ENCODE measurements at places on chromosomes 2 and 18. TPM values are rescaled to one million over a fixed set of nuclear protein-coding genes. Genes with fewer than 3 reads are reported as not detected.

GRCh38 chr2:56127463-56128152 is 56.2 kb upstream of the CCDC85A start:
- H3K36me3 ChIP-seq, result no peaks in the 10 kb centered on the region
- no peak for DNase-seq
- H3K27me3 ChIP-seq, result no peaks in the 10 kb centered on the region
- no peaks in the 10 kb centered on the region for H3K4me1 ChIP-seq
- no peak overlapping the region for H3K4me3 ChIP-seq
- no peak overlapping the region for H3K27ac ChIP-seq

DNA sequence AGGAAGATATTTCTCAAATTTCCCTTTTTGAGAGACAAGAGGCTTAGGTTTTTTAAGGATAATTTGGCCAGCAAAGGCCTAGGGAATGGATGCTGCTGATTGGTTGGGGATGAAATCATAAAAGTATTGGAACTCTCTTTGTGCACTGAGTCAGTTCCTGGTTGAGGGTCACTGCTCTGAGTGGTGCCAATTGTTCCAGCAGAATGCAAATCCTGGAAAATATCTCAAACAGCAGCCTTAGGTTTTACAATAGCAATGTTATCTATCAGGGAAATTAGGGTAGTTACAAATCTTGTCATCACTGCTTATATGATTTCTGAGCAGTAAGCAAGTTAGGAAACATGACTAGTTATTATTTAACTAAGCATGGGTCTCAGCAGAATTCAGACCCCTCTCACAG is 96.2 kb downstream of the RAD51AP2 start:
- H3K4me3 ChIP-seq, result no peak overlapping the region
- no peaks in the 10 kb centered on the region for H3K27me3 ChIP-seq
- DNase-seq, result no peak
- H3K36me3 ChIP-seq, result no peaks in the 10 kb centered on the region

DNA sequence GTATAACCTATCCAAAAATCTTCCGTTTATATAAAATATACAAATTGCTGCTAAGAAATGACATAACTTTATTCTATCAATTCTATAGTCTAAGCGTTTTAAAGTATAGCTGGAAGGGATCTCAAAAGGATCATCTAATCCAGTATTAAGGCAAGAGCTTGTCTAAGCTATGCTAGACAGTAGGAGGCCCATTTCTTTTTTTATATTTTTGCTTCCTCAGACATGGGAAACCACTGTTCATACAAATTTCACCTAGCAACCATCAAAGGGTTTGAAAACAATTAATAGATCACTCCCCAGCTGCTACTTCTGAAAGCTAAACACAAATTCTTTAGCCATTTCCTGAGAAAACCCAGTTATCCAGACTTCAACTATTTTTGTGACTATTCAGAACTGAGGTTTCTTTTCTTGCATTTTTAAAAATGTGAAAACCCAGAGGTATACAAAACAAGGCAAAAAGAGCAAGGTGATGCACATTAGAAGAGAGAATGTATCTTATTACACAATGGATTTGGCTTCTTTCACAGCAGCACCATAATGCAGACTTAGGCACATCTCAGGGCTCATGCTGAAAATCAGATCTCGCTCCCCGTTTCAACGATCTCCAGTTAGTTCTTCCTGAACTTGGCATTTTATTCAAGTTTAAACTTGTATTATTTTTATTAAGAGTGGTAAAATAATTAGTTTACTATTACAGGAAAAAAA is 274.4 kb downstream of the LRP1B start:
- H3K27me3 ChIP-seq, result no peaks in the 10 kb centered on the region
- no peak overlapping the region for H3K4me3 ChIP-seq
- H3K4me1 ChIP-seq, result no peaks in the 10 kb centered on the region
- no peaks in the 10 kb centered on the region for H3K36me3 ChIP-seq
- no peak overlapping the region for H3K27ac ChIP-seq

- H3K4me3 ChIP-seq, result no peak overlapping the region
- no peak for DNase-seq
- no peaks in the 10 kb centered on the region for H3K4me1 ChIP-seq
- no peak overlapping the region for H3K27ac ChIP-seq
- H3K36me3 ChIP-seq, result no peaks in the 10 kb centered on the region
- no peaks in the 10 kb centered on the region for H3K27me3 ChIP-seq
These were observed 45.8 kb downstream of the ATIC start for GRCh38 chr2:215357660-215358059.

Gene RND3
- total RNA-seq, result not detected

DNA sequence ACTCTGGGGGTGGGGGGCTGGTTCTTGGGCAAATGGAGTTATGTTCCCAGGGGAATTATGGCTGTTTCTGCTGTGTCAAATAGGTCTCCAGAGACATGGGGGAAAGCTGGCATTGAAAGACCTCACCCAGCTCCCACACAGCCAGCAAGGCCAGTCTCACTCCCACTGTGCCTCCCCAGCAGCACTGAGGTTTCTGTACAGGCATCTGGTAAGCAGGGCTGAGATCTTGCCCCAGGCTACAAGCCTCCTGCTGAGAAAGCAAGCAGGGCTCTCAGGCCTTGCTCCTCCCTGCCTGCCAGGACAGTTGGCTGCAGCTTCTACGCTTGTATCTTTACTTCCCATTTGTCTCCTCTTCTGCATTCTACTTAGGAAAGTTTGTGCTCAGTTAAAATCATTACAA is 50.5 kb upstream of the FHOD3 start:
- no peak overlapping the region for H3K4me3 ChIP-seq
- no peaks in the 10 kb centered on the region for H3K36me3 ChIP-seq
- H3K4me1 ChIP-seq, result no peaks in the 10 kb centered on the region
- no peak for DNase-seq
- no peak overlapping the region for H3K27ac ChIP-seq

DNA sequence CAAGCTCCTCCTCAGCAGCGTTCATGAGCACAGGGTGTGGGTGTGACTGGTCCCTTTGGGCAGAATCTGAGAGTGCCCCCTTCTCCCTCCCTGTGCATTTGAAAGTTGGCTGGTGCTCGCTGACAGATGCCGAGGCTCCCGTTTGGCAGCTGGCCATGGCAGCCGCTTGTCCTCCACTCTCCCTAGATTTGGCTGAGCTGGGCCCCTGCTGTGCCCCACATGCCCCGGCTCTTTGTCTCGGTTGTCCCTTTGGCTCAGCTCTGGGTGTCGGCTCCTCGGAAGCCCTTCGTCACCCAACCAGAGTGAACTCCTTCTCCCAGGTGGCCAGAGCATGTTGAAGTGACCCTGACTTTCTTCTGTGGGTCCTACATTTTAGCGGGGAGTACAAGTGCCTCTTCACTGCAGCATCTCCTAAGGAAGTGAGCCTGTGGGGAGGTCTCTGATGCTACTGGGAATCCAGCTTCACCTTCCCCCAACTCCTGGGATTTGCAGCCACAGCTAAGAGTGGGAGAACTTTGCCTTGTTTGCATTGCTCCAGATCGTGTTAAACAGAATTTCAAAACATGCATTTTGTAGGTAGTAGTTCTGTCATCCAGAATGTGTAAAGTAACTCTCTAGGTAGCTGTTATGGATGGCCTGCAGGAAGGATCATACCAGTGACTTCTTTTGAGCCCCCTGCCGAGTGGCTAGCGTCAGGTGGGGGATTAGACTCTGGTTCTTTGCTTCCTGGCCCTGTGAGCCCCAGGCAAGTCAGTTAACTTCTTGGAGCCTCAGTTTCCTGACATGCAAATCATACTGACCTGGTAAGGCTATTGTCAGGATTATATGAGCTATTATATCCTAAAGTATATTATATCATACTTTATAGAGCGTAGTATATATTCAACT is 24.2 kb downstream of the HPCAL1 start:
- no peak overlapping the region for H3K27ac ChIP-seq
- H3K27me3 ChIP-seq, result no peaks in the 10 kb centered on the region
- no peaks in the 10 kb centered on the region for H3K36me3 ChIP-seq

DNA sequence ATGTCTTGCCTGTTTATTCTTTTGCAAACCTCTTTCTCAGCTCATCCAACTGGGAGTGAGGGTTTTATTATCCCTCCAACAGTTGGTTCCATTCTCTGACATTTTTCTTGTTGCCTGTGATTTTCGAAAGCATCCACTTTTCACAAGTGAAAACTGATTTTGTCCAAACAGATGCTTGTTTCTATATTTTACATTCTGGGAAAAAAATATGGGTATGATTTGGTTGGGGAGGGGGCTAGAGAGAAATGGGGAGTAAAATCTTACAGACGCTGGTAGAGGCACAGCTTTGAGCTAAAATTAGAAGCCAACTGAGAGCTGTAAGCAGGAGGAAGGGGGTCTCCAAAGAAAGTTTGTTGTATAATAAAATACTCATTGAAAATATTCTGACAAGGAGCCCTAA is 745.3 kb upstream of the CELF4 start:
- no peaks in the 10 kb centered on the region for H3K4me1 ChIP-seq
- no peak for DNase-seq
- no peaks in the 10 kb centered on the region for H3K27me3 ChIP-seq
- no peak overlapping the region for H3K4me3 ChIP-seq
- H3K27ac ChIP-seq, result no peak overlapping the region

Gene DCC
- total RNA-seq, result not detected

DNA sequence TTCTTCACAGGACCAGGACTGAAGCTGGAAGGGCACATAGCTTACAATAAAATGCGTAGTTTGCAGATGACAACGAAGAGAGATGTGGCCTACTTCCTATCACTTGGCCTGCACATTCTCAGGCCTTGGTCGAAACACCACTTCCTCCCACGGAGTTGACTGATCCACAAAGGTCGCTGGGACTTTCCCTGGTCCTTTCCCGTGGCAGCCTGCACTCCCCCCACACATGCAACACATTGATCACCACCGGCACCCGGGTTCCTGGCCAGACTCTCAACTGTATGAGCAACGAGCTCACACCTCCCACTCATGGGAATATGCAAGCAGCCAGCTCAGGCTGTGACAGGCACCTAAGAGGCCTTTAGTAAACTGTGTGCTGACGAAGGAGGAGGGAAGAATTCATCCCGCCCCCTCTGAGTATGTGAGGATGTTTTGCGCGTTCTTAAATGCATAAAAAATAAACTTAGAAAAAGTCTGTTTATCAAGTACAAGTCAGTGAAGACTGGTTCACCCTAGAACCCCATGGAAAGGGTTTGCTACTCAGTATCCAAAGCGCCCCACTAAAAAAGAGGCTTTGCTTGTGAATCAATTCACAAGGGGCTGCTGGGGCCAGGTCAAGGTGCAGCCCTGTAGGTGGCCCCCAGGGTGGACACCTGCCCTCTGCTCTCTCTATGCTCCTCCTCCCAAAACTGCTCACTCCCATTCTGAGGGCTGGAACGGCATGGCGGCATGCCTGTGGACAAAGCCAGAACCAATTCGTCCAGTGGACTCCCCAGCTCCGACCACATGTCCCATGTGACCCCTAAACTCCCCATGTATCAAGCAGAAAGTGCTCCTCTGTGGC is 154.3 kb downstream of the EIPR1 start:
- H3K36me3 ChIP-seq, result no peaks in the 10 kb centered on the region
- H3K27ac ChIP-seq, result peak overlapping the region; percentile 79
- DNase-seq, result peak; percentile 73
- H3K27me3 ChIP-seq, result no peaks in the 10 kb centered on the region

DNA sequence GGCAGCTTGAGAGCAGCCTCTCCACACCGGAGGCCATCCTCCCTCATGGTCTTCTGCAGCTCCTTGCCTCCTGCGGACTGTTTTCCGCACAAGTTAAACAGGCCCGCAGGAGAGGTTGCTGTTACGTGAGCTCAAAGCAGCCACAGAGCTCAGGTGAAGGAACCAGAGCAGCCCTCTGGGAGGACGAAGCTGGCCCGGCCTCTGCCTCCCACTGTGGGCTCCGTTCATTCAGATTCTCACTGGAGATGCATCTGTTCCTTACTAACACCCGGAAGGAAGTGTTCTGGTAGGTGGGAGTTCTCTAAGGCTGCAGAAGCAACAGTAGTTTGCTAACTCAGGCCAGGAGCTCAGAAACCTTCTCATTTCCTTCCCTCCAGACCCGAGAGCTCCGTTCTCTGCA is 10.9 kb downstream of the DIPK1C start:
- no peaks in the 10 kb centered on the region for H3K4me1 ChIP-seq
- no peak for DNase-seq
- H3K27ac ChIP-seq, result no peak overlapping the region
- no peaks in the 10 kb centered on the region for H3K27me3 ChIP-seq

DNA sequence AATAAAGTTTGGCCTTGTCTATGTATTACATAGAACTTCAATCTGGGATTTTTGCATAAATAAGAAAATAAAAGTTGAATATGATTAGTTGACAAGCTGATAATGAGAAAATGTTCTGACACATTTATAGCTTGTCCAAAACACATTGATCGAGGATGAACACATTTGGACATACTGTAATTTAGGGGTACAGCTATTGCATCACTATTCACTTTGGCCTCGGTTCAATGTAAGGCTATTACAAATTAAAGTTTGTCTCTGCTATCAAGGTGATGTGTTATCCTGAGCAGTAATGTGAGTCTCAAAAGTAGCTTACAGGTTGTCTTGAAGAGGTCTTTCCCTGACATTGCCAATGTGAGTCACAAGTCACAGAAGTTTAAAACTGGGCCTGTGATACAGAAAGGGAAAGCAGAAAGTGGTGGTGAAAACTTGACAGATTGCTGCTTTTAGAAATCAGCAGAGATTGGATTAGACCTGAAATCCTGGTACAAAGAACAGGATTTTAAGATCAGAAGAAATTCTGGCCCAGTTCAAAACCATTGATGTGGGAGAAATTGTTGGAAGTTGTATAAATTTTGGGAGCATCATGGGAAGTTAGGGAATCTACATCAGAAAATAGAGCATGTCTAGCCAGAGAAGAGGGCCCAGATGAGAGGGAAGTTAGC is 674.1 kb downstream of the NYAP2 start:
- H3K4me3 ChIP-seq, result no peak overlapping the region
- no peak overlapping the region for H3K27ac ChIP-seq
- no peaks in the 10 kb centered on the region for H3K36me3 ChIP-seq
- H3K27me3 ChIP-seq, result no peaks in the 10 kb centered on the region
- DNase-seq, result no peak

Gene SERPINB12
- total RNA-seq, result not detected

DNA sequence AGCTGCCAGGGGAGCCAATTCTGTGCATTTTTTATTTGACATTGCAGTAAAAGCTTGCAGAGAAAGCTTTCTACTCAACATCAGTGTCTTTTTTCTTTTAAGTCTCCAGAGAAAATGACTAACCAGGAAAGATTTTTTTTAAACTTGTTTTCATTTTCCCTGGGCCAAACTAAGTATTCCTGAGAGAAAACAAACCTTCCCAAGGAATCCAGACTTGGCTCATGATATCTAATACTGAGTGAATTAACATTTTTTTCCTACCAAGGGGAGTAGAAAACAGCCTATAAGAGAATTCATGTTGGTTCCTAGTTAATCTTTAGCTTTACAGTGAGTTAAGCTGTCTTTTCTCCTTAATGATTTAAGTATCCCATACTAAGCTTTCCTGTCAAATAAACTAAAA is 46.7 kb downstream of the DAPL1 start:
- no peaks in the 10 kb centered on the region for H3K4me1 ChIP-seq
- no peak overlapping the region for H3K4me3 ChIP-seq
- no peak overlapping the region for H3K27ac ChIP-seq
- H3K36me3 ChIP-seq, result no peaks in the 10 kb centered on the region
- no peaks in the 10 kb centered on the region for H3K27me3 ChIP-seq

- no peak for DNase-seq
- H3K36me3 ChIP-seq, result no peaks in the 10 kb centered on the region
- H3K27ac ChIP-seq, result no peak overlapping the region
- no peak overlapping the region for H3K4me3 ChIP-seq
- H3K4me1 ChIP-seq, result peaks cover 18% of the 10 kb centered on the region
These were observed 1.1 kb downstream of the MYCN start for GRCh38 chr2:15941481-15941850.

Gene IL1B
- total RNA-seq, result not detected

Gene TRABD2A
- 20.3 TPM for total RNA-seq

Gene RNU2-63P
- 42.7 TPM for total RNA-seq

Measured in CD8-positive, alpha-beta memory T cell (primary cell).